Stimulated activated CD4-positive, alpha-beta T cell treated with anti-CD3 and anti-CD28 coated beads, TNF-alpha, amount 100 ng/mL, for 1 hour (primary cell): ENCODE measurements at places on chromosomes 12 and 14.

DNA sequence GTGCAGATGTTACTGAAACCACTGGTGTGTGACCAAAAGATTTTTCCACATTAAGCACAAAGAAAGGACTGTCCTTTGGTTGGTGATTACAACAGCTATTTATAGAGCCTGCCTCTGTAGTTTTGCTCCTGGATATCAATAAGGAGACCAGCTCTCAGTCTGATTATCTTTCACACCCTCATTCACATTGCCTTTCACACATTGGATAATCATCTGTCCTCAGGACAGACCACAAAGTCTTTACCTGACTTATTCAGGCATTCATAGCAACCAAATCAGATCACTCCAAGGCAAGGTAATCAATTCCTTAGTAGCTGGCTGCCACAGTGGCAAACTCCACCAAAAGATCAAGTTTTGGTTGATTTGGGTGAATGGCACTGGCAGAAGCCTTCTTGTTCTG, 59.6 kb upstream of the CPSF6 start:
- no peak for DNase-seq

DNA sequence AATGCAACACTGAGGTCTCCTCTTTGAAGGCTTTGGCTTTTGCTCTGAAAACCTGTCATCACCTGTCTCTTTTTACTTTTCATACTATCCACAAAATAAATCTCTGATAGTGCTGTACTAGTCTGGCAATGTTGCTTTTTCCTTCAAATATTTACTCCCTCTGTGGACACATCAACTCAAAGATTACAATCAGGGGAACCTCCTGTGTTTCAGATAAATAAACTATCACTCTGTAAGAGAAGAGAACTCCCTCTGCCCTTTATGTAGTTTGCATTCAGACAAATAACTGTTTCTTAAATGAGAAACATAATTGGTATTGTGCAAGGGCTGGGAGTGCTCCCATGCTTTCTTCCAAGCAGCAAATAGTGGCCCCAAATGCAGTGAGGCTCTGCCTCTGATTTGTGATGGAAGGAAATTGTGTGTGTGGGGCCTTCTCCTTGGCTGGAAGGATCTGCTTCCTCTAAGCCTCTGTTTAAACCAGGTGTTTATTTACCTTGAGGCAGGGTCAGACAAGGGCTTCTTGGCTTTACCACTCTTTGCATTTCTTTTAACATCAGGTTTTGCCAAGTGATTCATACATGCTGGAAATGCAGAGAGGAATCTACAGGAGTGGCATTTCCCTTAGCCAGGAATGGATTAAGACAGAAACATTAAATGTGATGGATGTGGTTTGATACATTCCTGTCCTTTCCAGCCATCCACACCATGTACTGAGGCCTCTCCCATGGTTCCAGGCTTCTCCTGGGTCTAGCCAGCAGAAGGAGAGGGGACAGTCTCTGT, 69.0 kb downstream of the AKAP6 start:
- no peak for DNase-seq

GRCh38 chr14:89430391-89431236, 13.6 kb upstream of the FOXN3 start:
- DNase-seq: no peak

GRCh38 chr14:50957296-50957695, 13.0 kb upstream of the PYGL start:
- no peak for DNase-seq
